GM04504 (cell line): ENCODE measurements at places on chromosomes 12 and 14.
A peak's percentile ranks its signal among the peaks of the same experiment; 100 is the strongest.

GRCh38 chr14:70366911-70367310 lies 7.4 kb upstream of the COX16 start:
- DNase-seq, result no peak

DNA sequence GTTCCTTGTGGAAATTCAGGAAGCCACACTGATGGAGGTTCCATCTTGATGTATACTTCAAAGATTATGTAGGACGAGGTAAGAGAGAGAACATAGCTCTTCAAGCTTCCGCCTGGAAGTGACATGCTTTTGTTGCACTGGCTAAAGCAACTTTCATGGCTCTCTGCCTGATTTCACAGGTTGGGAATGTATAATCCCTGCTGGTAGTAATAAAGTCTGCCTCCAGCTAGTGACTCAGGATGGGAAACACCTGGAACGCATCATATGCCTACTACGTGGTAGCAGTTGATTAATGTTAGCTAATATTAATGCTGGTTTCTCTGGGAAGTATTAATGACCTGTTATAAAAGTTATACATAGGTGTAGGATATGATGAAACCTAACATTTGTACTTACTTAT lies 71.1 kb downstream of the PELI2 start:
- DNase-seq, result peak; percentile 72

DNA sequence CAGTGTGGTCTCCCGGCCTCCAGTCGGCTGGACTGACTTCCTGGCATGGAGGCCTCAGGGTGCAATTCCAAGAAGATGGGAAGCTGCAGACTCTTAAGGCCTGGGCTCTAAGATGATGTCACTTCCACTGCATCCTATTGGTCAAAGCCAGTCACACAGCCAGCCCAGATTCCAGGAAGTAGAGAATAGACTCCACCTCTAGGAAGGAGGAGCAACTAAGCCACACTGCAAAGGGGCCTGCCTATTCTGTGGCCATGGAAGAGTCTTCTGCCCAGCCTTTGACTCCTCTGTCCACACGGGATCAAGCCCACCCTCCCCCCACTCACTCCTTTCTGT lies 103.9 kb upstream of the RFLNA start:
- no peak for DNase-seq

GRCh38 chr14:21003788-21004346 lies 4.8 kb downstream of the SLC39A2 start:
- DNase-seq, result no peak

GRCh38 chr12:94594443-94594825 lies 55.9 kb downstream of the TMCC3 start:
- DNase-seq, result no peak

DNA sequence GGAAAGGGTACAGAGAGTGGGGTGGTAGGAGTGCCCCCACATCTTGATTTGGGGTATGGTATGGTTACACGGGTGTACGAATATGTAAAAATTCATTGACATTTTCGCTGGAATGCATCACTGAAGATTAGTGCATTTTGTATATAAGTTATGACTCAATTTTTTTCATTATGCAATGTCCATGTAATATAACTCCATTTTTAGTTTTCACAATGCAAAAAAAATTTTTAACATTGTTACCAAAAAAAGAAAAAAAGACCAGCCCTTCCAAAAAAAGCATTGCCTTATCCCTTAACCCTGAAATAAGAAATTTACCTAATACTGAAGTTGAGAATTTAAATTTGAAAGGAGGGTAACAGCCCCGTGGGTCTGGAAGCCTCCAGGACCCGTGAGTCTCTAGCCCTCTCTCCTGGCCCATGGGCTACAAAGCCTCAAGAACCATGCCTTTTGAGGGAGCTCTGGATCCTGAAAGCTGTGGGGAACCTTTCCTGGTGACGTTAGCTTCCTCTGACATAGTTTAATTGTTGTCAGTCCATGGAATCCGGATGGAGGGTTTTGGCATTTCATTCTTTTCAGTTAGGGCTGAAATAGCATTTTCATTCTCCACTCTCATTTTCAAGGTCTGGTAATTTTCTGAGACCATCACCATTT lies 55.6 kb upstream of the ACTN1 start:
- no peak for DNase-seq

DNA sequence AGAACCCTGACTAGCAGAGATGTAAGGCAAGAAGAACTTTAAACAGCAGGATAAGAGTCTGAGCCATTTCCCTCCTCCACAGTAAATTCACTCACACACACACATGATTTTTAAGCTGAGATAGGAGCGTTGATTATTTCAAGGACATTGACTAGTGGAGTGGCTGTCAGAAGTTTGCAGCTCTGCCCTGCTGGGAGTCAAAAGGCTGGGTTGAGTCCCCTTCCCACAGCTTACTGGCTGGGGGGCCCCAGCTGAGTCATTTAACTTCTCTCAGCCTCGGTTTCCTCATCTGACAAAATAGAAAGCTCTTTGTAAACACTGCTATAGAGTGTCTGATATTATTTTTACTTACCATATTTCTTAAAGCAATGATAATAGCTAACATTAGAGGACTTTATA lies 28.3 kb downstream of the VCPKMT start:
- no peak for DNase-seq

- DNase-seq, result no peak
These were observed 31.6 kb upstream of the BEGAIN start for GRCh38 chr14:100618763-100619320.

DNA sequence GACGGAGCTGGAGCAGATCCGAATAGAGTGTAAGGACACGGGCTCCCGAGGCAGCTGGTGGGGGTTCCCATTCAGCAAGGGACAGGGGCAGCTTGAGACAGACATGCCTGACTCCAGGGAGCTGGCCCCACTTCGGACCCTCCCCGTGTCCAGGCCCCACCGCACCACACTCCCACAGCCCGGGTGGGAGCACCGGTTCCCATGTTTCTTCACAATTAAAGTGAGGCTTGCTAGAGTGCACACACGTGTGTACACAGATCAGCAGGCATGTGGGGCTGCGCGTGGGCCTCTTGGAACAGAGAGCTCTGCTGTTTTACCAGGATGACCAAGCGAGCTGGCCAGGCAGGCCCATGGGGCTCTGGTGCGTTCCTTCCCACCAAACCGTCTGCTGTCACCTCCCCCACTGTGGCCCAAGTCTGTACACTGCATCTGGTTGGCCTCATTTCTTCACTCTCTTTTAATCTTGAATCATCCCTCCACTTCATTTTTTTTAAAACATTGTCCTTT lies 48.0 kb downstream of the SLC6A12 start:
- no peak for DNase-seq

- DNase-seq, result no peak
These were observed 34.9 kb upstream of the COL2A1 start for GRCh38 chr12:48039151-48039550.

DNA sequence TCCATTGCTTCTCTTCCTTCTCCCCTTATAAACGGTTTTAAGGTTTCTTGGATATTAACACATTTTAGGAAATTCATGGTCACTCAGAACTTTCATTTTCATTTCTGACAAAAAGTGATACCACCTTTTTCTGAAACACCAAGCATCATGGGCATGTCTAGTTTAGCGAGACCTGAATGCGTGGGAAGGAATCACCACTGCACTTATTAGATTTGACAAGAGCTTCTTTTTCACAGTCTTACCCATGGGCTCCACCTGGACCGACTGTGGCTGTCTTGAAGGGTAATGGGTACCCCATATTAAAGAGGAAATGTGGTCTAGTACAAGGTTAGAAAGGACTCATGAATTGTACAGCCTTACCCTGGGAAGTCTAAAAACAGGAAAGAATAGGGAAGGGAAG lies 95.4 kb downstream of the KCNK10 start:
- DNase-seq, result no peak

GRCh38 chr12:29593001-29593400 lies 95.5 kb upstream of the OVCH1 start:
- DNase-seq, result no peak

DNA sequence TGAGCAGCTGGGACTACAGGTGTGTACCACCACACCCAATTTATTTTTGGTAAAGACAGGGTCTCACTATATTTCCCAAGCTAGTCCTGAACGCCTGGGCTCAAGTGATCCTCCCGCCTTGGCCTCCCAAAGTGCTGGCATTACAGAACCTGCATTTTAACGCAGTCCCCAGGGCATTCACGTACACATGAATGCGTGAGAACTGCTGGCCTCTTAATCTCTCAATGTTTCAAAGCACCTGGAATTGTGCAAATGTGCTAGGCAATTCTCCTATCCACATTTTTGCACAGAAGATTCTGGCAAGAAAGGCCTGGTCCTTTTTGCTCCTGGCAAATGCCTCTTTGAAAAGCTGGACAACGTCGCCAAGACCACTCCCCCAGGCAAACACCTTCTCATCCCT lies 35.2 kb downstream of the TESC start:
- no peak for DNase-seq

- no peak for DNase-seq
These were observed 15.6 kb upstream of the NUP107 start for GRCh38 chr12:68671179-68671578.

DNA sequence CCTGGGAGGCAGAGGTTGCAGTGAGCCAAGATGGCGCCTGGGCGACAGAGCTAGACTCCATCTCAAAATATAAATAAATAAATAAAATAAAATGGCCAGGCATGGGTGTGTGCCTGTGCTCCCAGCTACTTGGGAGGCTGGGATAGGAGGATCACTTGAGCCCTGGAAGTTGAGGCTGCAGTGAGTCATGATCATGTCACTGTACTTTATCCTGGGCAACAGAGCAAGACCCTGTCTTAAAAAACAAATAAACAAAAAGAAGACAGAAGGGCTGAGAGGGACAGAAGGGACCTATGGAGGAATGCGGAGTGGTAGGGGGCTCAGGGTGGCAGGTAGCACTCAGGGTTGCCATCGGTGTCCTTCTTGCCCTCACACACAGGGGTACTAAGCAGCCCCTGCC lies 40.8 kb downstream of the PRPF40B start:
- no peak for DNase-seq

DNA sequence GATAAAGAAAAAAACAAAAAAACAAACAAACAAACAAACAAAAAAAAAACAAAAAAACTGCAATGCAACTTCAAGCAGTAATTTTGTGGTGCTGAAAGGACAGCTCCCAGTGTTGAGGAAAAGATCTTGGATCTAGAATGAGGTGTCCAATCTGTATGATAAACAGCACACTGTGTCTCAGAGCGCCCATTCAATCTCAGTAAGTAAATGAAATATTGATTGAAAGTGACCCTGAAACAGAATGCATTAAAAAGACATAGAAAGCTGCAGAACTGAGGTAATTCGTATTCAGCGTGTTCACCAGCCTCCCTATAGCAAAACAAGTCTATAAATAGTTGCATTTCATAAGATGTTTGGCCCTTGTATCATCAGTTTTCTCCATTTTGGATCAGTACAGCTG lies 153.0 kb downstream of the NOVA1 start:
- no peak for DNase-seq

- DNase-seq, result no peak
These were observed 13.5 kb downstream of the HECTD1 start for GRCh38 chr14:31194095-31194494.

DNA sequence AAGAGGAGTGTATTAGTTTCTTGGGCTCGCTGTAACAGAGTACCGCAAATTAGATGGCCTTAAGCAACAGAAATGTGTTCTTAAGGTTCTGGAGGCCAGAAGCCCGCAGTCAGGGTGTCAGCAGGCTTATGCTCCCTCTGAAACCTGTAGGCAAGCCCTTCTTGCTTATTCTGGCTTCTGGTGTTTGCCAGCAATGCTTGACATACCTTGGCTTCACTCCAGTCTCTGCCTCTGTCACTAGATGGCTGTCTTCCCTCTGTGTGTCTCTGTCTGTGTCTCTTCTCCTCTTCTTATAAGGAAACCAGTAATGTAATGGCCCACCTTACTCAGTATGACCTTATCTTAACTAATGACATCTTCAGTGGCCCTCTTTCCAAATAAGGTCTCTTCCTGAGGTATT lies 85.1 kb downstream of the DERA start:
- DNase-seq, result no peak

- no peak for DNase-seq
These were observed 81.8 kb downstream of the PRIMA1 start for GRCh38 chr14:93706360-93706955.

DNA sequence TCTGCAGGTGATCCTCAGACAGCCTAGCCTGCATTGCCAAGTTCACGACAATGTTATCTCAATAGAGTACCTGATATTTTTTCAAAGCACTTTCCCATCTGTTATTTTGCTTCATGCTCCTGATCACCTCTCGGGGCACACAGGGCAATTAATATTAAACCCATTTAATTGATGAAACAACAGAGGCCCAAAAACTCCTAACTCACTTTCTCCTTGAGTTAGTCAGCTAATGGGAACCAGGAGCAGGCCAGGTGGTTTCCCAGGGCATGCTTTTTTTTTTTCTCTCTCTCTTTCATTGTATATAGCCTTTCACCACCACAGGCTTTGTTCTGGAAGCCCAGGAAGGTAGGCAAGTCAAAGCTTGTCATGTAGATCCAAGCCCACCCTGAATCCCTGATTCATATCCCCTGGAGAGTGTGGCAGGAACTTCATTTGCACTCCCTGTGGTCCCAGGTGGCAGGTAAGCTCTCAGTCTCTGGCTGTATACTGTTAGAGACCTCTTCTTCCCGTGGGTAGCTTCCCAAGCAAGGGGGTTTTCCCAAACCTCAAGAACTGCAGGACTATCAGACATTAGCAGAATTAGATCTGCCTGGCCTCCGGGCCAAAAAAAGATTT lies 41.6 kb upstream of the MAP1LC3B2 start:
- DNase-seq, result no peak

DNA sequence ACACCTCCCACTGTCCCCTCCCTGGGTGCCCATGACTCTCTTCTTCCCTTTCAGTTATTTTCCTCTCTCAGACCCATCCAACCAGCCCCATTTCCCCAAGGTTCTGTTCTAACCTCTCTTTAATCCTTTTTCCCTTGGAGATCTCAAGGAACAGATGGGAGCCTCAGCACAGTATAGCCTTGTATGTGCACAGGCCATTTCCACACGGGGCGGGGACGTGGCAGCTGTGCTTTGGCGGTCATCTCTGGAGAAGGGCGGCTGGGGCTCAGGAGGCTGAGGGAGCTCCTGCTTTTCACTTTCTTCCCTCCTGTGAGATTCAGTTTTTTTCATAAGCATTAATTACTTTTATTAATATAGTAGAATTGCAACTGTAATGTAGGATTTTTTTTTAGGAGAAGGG lies 212.2 kb downstream of the ZFP36L1 start:
- no peak for DNase-seq

DNA sequence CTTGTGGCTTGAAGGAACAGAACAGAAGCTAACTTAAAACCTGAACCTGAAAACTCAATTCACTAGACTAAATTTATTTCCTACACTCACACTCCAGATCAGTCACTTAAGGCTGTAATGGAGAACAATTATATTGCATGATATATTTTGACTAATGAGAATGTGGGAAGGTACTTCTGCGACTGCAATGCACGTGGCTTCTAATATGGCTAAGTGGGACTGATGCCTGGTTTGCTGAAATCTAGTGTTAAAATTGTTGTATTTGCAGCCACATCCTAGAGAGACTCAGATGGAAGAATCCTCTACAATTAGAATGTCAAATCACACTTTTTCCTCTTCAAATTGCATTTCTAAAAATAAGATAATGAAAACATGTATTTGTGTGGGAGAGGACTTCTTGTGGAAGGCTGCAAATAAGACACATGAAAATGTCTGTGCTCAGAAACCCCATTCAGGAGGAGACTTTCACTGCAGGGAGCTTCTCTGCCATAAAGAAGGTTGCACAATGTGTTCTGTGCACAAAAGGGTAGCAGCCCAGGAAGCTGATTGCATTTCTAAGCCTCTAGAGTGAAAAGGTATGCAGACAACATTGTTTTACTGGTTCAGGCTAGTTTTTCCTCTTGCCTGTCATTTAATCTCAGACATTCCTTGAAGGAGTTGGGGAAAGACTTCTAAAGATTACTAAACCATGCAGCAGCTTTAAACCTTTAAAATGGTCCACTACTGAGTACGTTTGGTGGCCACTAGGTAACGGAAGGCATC lies 224.3 kb downstream of the NEDD1 start:
- no peak for DNase-seq
